ENCODE measurements at places on chromosomes 3 and 15.

DNA sequence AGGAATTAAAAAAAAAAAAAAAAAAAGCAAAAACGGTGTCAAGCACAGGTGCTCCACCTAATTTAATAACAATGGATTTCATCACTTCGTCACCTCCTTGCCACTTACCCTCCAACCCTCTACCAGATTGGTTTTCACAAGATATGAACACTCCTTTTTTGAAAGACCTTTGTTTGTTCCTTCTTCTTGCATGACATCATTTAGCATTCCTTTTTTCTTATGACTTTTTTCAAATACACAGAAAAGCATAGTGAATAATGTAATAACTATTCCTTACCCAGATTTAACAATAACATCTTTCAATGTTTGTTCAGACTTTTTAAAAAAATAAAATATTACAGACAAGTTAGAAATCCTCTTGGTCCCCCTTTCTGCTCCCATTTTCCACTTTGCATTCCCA lies 16.3 kb downstream of the COL6A6 start:
- DNase-seq, result no peak

DNA sequence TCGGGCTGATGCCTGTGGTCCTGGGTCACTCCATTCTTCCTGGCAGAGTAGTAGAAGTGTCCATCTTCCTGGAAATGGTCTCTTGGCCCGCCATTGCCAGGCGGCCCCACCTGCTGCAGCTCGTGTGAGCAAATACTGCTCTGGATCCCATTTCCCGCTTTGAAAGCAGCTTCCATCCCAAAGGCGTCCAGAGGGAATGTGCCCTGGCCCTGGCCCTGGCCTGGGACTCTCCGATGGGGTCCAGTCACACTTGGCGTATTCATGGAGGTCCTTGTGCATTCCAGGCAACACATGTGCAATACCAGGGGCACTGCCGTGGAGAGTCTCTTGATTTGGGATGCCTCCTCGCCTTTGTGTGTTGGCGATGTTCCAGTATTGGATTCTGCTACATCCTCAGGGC lies 111.1 kb downstream of the SNRPN start:
- DNase-seq, result no peak

GRCh38 chr3:23949784-23950183 lies 4.7 kb downstream of the NR1D2 start:
- no peak for DNase-seq

DNA sequence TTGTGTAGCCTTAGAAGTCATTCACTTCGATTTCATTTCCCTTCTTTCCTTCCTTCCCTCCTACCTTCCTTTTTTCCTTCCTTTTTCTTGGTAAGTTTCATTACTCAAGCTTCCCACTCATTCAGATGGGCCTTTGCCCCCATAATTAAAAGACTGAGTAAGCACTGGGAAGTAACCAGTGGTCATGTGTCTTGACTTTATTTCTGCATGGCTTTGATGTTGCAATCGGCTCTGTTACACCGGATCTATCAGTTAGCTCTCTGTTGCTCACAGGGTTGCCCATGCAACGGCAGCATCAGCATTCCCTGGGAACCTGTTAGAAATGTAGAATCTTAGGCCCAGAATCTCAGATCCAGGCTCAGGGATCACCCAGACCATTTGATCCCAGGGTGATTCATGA lies 25.6 kb upstream of the LARS2 start:
- DNase-seq, result peak; percentile 56

DNA sequence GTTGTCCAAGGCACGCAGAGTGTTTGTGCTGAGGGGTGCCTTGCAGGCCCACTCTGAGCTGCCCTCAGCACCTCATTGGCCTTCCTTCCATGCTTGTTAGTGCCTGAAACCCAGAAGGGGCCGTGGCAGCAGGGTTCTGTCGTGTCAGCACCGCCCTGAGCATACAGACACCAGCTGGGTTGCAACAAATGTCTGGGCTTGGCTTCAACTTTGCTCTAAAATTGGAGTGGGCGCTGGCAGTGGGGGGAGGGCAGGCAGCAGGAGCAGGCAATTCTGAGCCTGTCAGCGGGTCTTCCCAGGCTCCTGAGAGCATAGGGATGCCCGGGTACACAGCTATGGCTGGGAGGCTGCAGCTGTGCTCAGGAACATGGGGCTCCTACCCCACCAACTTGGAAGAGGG lies 464.3 kb downstream of the EPHA3 start:
- no peak for DNase-seq

GRCh38 chr15:54640873-54641272 lies 555.9 kb downstream of the RSL24D1 start:
- DNase-seq, result no peak

- no peak for DNase-seq
Observed at GRCh38 chr3:64053581-64053980, 30.3 kb upstream of the PSMD6 start.

GRCh38 chr3:10999221-11000107 lies 6.9 kb downstream of the SLC6A1 start:
- DNase-seq, result no peak

DNA sequence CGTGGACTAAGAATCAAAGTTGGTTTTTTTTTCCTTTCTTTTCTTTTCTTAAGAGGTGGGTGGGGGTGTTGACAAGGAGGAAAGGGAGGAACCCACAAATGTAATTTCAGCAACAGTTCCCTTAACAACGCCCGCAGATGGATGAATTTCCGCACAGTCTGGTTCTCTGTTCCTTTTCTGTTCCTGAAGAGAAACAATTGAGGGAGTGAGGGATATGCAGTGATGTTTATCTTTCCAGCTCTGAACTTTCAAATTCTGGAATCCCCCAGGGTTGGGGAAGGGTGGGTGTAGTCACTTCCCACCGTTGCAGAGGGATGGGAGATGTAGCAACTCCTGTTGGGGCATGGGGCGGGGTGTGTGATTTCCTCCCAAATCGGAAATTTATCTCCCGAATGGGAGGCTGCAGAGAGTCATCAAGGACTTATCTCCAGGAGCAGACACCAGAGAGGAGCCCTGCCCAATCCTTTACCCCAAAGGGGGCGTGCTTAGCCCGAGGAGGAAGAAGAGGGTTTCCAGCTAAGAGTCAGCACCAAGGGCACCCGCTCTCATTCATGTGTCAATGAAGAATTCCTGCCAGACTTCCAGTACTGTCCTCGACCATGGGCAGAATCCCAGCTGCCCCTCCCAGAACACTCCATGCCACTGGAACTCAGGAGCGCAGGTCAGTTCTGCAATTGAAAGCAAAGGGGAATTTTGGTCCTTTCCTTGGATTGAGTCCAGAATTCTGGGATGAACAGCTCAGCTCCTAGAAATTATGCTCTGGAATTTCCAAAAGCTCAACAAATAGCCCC lies 35.0 kb upstream of the CFAP161 start:
- no peak for DNase-seq

DNA sequence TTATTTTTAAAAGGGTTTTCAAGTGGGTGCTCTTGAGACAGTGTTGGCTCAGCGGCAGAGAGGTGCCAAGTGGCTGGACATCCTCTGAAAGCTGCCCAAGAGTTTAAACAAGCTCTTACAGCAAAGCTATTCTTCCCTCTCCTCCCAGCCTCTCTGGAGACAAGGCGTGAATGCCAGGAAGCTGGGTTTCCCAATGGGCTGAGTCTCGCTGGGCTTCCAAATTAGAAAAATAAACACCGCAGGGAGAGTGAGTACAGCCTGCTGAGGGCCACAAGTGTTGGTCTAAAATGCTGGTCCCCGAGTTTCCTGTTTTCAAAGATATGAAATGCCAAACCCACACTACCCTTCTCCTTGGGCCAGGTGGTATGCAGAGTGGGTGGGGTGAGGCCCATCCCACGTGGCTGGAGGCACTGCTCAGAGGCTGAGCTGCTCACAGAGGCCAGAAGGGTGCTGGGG lies 36.4 kb downstream of the ZDHHC3 start:
- DNase-seq, result peak; percentile 54

DNA sequence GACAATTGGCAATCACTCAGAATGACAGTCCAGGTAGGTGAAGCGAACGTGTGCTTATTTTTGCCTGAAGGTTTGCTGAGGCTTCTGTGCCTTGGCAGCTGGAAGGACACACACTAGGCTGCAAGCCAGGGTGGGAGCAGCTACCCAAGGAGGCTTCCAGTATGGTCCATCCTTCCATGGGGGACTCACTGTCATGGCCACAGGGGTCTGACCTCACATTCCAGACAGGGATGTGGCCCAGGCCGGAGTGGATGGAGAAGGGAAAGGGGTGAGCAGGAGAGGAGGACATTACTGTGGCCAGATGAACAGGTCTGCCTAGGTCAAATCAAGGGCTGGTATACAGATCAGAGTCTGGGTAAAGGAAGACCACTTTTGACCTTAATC lies 247.7 kb downstream of the ADAMTS17 start:
- DNase-seq, result no peak

- no peak for DNase-seq
Observed at GRCh38 chr3:48437812-48438211, 2.1 kb downstream of the CCDC51 start.

GRCh38 chr3:49462222-49462621 lies 7.8 kb upstream of the DAG1 start:
- DNase-seq, result peak; percentile 30

GRCh38 chr15:98413933-98414546 lies 234.3 kb upstream of the IGF1R start:
- no peak for DNase-seq

GRCh38 chr15:92930776-92931175 lies 30.7 kb downstream of the CHD2 start:
- peak; percentile 96 for DNase-seq

- no peak for DNase-seq
Observed at GRCh38 chr3:106242781-106243180, 374.0 kb upstream of the CBLB start.

GRCh38 chr3:6155650-6156338 lies 705.1 kb upstream of the GRM7 start:
- DNase-seq, result no peak

- no peak for DNase-seq
Observed at GRCh38 chr3:53844262-53845102, 1.7 kb downstream of the CHDH start.

DNA sequence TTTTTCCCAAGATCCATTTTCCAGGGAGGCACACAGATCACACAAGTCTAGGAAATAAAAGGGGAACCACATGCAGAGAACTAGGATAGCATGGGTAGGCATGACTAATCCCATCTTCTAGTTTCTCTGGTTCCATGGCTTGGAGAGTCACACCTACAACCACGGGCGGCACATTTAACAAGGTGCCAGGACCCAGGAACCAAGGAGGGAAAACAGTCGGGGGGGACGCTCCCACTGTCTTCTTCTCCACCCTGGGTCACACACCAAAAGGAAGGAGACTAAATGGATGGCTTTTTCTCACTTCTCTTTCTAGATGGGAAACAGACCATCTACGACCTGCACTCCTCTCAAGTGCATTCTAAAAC lies 4.6 kb upstream of the SMCO1 start:
- DNase-seq, result no peak

DNA sequence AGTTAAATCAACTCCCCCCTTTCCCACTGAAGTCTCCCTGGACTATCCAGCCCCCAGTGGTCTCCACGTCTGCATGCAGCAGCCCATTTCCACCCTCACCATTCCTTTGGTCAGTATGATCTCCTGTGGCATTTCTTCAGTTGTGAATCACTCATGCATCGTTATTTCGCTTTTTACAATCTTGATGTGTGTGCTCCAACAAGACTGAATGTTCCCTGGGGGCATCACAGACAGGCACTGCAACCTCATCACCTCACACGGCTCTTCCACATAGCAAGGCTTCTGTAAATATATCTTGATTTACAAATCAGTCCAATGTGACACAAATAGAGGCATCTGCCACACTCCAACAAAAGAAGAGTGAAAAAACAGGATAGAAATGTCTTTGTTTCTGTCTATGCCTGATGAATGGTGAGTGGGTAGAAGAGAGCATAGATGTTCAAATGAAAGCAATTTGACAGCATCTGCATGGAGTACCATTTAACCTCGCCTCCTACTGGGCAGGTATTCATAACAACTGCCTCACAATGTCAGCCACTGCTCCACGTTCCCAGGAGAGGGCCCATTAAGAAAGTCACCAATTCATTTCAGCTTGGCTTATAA lies 5.2 kb downstream of the HEG1 start:
- no peak for DNase-seq

DNA sequence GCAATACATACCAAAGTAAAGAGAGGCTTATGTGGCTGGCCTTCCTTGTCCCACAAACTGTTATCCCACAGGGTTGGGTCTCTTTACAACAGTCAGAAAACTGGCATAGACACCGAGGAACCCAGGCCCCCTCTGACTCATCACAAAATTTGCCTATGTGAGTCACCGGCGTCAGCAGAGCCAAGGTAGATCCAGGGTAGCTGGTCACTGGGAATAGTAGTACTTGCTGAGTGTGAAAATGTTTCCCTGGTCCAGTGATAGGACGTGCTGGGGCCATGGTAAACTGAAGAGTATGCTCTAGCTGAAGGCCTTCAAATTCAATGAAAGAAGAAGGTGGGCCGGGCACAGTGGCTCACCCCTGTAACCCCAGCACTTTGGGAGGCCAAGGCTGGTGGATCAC lies 27.1 kb upstream of the SKIL start:
- peak; percentile 29 for DNase-seq

- no peak for DNase-seq
Observed at GRCh38 chr3:68854170-68854569, 78.2 kb downstream of the TAFA4 start.

DNA sequence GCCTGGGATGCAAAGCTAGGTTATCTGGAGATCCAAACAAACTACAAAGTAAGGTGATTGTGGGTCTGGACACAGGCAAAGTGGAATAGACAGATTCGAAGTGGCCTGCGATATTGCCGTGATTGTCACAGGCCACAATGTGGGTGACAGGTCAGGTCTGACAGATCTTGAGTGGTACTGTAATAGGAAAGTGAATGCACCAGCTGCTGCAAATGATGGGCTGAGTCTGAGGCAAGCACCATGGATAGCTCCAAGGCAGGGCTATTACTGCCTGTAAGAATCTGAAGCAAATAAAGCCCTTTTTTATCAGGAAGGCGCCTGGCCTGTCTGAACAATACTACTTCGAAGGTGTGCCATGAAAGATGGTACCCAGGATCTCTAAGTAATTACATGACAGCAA lies 10.0 kb downstream of the ARMC8 start:
- DNase-seq, result peak; percentile 59

- DNase-seq, result no peak
Observed at GRCh38 chr3:14550181-14550580, 10.0 kb upstream of the GRIP2 start.

GRCh38 chr15:35741881-35742280 lies 195.9 kb upstream of the DPH6 start:
- peak; percentile 79 for DNase-seq

DNA sequence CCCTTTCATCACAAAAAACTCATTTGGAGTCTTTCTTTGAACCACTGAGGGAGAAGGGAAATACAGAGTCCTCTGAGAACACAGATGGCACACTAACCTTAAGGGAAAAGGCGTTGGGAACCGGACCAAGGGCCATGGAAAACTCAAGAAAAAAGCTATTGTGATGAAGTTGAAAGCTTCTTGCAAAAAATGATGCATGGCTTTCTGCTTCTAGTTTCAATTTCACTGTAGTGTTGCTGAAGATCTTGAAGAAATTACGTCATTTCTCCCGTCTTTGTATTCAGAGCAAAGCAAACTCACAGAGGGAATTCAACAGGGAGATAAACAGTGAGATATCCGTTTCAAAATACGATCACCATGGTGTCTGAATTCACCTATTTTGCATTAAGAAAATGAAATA lies 642.3 kb upstream of the ADAMTS9 start:
- DNase-seq, result peak; percentile 3

Data from iris pigment epithelial cell (primary cell).